Islet precursor cell (in vitro differentiated cells): ENCODE measurements at places on chromosomes 4 and X.
A peak's percentile ranks its signal among the peaks of the same experiment; 100 is the strongest.

GRCh38 chrX:36583674-36584073, 424.5 kb upstream of the FAM47C start:
- no peak for DNase-seq

DNA sequence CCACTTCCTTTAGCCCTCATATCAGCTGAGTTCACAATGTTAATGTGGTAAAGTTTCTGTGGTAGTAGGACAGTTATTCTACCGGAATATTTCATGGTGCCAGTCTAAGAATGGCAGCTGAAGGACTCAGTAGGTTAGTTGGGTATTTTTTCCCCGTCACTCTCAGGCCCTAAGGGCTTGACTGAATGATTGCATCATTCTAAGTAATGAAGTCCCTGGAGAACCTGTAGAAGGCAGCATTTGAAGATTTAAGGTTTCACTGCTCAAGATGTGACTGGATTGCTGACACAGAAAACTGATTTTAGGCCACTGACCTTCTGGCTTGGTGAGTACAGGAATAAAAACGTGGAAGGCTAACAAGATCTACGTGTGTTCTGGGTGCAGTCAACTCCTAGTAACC, 657.3 kb downstream of the PCDH19 start:
- DNase-seq: no peak

GRCh38 chr4:163148466-163149336, 18.0 kb downstream of the NAF1 start:
- DNase-seq: no peak

DNA sequence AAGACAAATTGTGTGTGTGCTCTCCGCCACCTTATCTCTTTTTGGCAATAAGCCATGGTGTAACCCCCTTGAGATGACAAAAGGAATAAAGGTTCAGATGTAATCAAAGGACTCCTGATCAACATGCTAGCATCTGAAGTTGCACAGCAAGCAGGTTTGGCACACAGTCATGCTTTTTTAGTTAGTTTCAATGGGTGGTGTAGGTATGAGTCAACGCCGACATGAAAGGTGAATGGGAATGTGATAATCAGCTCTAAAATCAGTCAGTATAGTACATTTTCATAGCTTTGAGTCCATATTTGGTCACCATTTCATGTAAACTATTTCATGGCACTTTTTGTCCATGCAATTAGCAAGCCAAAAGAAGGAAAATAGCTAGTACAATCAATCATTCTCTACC, 50.4 kb upstream of the ETNPPL start:
- no peak for DNase-seq

GRCh38 chr4:172495769-172496168, 672.8 kb upstream of the GALNT7 start:
- no peak for DNase-seq

GRCh38 chrX:122504026-122504425, 680.1 kb upstream of the GRIA3 start:
- no peak for DNase-seq

DNA sequence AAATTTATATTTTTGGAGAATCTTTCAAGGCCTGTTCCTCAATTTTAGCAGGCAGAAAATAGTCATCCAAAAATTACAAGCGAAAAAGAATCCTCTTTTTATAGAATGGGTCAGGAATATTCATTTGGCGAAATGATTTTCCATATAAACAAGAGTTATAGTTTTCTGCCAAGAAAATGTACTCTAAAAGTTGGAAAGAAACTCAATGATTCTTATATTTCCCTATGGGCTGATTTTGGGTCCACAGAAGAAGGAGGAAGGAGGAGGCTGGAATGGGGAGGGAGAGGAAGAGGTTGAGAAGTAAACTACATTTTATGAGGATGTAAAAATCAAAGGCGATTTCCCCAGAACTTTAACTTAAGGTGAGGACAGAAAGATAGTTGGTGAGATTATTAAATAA, 159.3 kb downstream of the DCAF12L1 start:
- DNase-seq: no peak

DNA sequence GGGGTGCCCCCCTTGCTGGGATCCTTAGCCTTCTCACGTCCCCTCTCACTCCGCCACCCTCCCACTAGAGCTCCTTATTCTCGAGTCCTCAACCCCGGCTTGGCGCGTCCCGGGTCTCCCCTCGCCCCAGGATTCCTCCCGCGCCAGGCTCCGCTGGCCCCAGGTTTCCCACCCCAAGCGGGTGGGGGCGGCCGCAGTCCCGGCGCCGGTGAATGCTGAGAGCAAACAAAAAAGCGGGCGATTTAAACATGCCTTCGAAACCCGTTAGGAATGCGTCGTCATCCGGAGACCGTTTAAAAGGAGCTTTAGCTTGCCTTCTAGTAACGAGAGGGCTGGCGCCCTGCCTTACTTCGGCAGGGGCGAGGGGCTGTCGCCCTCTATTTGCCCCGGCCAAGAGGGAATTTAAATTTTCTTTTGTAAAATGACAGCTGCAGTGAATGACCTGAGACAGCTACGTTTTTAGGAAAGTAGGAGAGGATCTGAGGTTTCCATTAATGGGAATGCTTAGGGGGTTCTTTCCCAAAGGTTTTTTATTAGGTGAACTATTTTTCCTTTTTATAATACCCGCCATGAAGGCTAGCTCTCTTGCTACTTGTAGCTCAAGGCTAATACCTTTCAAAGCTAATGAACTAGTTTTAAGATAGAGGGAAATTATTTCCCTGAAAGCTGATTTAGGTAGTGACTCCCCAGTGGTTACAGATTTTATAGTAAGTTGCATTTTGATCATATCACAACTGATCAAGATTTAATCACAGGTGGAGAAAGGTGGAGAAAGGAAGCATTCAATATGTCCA, 3.1 kb downstream of the JADE1 start:
- DNase-seq: peak; percentile 86

DNA sequence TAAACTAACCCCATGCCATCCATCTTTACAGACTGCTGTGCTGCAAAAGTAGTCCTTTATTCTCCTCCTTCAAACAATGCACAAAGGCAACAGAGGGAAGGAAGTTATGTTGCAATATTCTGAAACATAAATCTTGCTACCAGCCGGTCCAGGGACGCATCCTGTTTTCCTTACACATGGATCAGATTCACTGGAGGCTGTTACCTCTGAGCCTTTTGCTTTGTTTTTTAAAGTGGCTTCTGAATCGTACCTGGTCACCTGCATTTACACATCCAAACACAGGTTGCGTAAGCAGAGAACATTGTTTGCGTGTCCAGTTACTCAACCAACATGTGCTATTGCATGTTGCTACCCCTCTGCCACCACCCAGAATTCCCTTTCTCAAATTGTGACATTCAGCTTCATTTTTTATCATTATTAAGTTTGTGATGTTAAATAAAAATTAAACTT, 8.8 kb downstream of the PPARGC1A start:
- no peak for DNase-seq

DNA sequence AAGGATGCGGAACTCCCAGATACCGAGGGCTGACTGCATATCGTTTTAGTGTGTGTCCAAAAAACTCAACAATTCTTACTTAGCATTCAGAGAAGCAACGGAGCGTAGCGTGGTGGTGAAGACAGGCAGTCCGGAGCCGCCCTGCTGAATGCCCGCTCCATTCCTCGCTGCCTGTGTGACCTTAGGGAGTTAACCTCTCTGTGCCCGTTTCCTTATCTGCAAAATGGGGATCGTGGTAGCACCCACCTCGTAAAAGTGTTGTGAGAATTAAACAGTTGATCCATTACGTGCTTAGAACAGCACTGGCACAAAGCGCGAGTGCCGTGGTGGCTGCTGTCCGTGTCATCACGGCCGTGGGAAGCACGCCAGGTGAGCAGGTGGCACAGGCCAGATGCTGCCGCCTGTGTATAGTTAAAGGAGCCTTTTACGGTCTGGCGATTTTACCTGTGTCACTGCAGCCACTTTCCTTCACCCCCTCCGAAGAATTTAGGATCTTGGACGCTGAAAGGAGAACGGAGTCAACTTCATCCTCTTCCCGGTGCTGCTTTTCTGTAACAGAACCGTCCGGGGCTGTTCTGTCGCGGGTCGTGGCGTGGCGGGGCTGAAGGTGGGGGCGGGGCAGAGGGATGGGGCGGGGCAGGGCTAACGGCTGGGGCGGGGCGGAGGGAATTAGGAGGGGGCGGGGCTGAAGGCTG, 885 bp downstream of the CCDC110 start:
- DNase-seq: peak; percentile 66

DNA sequence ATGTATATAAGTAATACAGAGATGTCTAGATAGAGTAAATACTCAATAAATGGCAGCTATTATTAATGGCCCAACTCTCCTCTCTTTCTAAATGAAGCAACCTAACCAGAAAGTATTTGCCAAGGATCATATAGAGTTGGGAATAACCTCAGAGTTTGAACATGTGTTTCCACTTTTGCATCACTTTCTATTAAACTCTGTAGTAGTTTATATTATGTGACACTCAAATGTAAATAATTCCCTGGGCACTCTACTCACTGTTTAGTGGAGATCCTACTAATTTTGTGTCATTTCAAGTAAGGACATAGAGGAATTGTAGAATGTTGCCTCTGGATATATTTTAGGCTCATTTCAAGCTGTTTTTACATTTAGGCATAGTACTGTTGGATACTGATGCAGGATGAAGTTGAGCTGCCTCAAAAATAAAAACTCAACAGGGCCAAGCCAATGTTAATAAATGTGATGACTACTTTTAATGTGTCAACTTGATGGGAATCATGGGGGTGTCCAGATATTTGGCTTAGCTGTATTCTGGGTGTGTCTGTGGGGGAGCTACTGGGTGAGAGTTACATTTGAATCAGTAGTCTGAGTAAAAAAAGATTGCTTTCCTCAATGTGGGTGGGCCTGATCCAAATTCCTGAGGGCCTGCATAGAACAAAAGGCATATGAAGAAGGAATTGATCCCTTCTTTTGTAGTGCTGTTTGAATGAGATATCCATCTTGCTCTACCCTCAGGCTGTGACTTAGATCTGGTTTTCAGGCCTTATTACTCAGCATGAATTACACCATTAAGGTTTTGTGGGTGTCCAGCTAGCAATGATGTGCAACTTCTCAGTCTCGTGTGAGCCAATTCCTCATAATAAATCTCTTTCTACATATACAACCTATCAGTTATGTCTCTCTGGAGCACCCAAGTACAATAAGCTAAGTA, 1368.2 kb downstream of the STIM2 start:
- DNase-seq: peak; percentile 75

DNA sequence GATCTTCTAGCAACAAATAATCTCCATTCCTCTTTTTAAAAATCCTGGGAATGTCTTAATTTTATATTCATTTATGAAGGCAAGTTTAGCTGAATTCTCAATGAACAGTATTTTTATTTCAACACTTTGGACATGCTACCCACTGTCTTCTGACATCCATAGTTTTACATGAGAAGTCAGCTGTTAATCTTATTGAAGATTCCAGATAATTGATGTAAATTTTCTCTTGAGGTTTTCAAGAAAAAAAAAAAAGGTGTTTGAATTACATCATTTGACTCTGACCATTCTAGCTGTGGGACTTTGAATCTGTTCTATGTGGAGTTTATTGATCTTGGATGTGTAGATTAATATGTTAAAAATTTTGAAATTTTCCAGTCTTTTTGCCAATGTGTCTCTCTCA, 28.0 kb downstream of the PDHA2 start:
- no peak for DNase-seq

DNA sequence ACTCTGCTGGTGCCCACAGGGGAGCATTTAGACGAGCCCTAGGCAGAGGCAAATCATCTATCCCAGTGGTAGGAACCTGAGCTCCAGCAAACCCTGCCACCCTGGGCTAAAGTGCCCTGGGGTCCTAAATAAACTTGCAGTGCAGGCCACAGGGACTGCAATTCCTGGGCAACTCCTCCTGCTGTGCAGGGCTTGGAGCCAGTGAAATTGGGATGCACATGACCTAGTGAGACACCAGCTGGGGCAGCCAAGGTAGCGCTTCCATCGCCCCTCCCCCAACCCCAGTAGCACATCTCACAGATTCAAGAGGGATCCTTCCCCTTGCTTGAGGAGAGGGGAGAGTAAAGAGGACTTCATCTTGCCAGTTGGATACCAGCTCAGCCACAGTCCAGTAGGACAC, 44.1 kb downstream of the CHRNA9 start:
- DNase-seq: no peak

DNA sequence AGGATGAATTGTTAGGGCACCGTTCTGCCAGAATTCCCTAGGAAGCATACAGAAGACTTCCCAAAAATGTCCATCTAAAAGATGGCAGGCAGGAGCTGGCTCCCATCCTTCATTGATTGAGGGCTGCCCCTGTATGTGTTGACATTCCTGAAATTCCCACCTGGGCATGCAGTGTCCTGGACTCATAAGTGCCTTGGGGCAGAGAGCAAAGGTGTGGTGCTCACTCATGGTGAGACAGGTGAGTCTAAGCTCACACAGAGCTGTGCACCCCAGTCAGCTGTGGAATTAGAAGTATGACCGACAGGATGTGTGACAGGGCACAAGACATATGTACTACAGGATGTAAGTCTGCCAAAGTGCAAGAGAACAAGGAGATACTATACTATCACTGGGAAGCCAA, 271.9 kb downstream of the MID1IP1 start:
- peak; percentile 63 for DNase-seq

GRCh38 chrX:107324493-107325310, 118.3 kb downstream of the DNAAF6 start:
- DNase-seq: peak; percentile 94

DNA sequence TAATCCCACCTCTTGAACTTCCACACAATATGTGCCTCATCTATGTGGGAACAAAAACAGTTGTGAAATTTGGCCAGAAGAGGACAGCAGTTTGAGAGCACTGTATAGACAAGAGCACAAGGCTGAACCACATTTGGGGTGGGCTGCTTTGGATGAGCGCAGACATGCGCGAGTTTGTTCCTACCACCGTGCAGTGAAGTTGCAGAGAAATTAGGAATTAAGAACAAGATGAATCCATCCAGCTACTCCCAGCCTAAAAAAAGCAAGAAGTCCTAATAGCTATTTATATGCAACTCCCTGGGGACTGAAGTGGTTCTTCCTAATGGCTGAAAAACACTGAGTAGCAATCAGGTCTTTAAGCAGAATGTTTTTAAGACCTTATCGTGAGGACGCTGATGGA, 1.0 kb downstream of the GAB3 start:
- DNase-seq: no peak

- no peak for DNase-seq
Measured at GRCh38 chrX:71532078-71532752, 689 bp upstream of the OGT start.

GRCh38 chr4:172514801-172515200, 653.8 kb upstream of the GALNT7 start:
- DNase-seq: no peak

- no peak for DNase-seq
Measured at GRCh38 chr4:82721819-82722423, 76.7 kb downstream of the SCD5 start.

DNA sequence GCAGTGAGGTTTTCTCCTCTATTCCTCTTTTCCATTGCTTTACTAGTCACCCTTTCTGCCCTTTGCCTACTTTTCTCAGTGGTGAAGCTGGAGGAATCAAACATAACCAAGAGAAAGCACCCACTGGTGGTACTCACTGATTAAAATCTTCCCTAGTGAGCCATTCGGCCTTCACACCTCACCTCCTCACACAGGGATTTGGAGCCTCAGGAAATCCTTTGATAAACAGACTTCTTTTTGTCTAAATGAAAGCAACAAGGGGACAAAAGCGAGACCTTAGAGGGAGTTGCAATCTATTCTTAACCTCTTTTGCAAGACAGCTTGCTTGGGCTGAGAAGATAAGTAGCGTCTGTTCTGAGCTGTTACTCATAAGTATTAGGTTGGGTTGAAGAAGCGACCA, 572.6 kb downstream of the ZNF674 start:
- no peak for DNase-seq
